Stimulated activated CD8-positive, alpha-beta memory T cell treated with anti-CD3 and anti-CD28 coated beads, Interleukin-4, amount 100 ng/mL, for 24 hours (primary cell): ENCODE measurements at places on chromosomes 5 and 9.
A peak's percentile ranks its signal among the peaks of the same experiment; 100 is the strongest.

- DNase-seq = no peak
Observed at GRCh38 chr5:93580927-93581445, at the start of gene NR2F1-AS1. Gene NR2F1-AS1 (minus strand): TSS chr5:93581219.

DNA sequence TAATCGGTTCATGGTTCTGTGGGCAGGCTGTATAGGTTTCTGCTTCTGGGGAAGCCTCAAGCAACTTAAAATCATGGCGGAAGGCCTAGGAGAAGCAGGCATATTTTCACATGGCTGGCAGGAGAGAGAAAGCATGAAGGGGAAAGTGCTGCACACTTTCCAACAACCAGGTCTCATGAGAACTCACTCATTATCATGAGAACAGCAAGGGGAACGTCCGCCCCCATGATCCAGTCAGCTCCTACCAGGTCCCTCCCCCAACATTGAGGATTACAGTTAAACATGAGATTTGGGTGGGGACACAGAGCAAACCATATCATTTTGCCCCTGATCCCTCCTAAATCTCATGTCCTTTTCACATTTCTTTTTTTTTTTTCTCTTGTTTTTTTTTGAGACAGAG lies 82.1 kb downstream of the EHMT1 start:
- DNase-seq = no peak

- no peak for DNase-seq
Observed at GRCh38 chr9:88574953-88575352, 40.0 kb downstream of the NXNL2 start.

GRCh38 chr9:112258106-112258505 lies 75.3 kb downstream of the PTBP3 start:
- no peak for DNase-seq

GRCh38 chr5:172452398-172453205 lies 1.7 kb downstream of the SH3PXD2B start:
- DNase-seq = no peak

GRCh38 chr5:132777209-132778069 lies at the start of gene SEPTIN8:
Gene SEPTIN8 (minus strand): TSS chr5:132777239. CDS start chr5:132777137, 102 bp downstream.
- peak; percentile 9 for DNase-seq

DNA sequence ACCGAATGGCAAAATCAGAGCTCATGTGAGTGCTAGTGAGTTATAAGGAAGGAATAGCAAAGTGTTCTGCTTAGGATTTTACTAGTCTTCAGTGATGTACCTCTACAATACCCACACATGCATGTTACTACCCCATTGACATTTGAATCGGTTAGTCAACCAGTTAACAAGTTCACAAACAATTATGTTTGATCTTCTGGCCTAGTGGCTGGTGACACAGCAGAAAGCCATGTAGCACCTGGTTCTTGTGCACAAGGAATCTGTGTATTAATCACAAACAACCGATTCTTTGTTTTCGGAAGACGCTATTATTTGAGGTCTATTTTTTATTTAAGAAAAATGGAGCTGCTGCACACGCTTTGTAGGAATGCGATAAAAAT lies 41.9 kb downstream of the NTRK2 start:
- no peak for DNase-seq

- DNase-seq = no peak
Observed at GRCh38 chr9:4812858-4813257, 20.1 kb downstream of the RCL1 start.

DNA sequence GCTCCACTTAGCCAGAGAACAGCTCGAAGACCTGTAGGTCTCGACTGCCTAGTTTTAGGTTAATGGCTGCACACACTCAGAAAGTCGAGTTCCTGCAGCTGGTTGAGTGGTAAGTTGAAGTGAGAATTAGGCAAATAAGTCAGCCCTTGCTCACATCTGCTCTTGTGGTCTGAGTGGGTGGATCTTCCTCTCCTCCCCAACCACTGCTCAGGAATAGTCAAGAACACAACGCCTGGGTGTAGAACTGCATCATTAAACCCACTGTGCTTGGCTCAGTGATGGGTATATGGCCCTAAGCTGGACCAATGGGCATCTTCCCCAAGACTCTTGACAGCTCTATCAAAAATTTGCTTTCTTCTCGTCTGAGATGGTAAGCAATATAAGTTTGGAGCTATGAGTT lies 20.9 kb upstream of the ADAM19 start:
- DNase-seq = no peak

GRCh38 chr5:79357398-79357797 lies 121.5 kb downstream of the JMY start:
- DNase-seq = no peak

DNA sequence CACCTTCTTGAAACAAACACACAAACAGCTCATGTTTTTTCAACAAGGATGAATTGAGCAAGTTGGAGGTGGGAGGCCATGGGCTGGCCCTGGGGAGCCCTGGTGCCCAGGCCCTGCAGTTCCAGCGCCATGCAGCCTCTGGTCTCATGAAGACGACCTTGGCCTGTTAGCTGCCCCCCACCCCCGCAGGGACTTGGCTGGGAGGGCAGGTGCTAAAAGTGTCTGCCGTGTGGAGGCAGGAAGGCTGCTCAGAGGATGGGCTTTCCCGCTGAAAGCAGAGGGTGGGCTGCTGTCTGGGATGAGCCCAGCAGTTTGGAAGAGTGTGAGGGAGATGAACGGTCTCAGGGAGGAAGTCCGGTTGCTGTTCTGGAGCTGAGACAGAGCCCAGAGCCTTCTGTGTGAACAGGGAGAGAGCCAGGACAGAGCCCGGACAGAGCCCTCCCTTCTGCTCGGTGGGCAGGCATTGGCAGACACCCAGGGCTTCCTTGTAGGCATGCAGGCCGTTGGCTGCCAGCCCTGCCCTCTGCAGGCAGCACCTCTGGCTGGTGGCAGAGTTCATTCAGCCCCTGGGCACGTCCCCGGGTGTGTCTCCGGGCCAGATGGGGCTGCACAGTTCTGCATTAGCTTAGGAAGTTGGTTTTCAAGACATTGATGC lies 18.7 kb downstream of the ROPN1L start:
- DNase-seq = no peak

DNA sequence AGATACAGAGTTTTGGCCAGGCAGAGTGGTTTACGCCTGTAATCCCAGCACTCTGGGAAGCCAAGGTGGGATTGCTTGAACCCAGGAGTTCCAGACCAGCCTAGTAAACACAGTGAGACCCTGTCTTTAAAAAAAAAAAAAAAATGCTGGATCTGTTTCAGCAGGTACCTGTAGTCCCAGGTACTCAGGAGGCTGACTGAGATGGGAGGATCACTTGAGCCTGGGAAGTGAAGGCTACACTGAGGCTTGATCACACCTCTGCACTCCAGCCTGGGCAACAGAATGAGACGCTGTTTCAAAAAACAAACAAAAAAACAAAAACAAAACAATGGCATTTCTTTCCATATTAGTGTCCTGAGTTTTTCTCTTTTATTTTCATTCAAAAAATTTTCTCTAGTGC lies 19.0 kb downstream of the UNC13B start:
- DNase-seq = no peak

- DNase-seq = no peak
Observed at GRCh38 chr9:2298217-2298616, 283.1 kb downstream of the SMARCA2 start.

DNA sequence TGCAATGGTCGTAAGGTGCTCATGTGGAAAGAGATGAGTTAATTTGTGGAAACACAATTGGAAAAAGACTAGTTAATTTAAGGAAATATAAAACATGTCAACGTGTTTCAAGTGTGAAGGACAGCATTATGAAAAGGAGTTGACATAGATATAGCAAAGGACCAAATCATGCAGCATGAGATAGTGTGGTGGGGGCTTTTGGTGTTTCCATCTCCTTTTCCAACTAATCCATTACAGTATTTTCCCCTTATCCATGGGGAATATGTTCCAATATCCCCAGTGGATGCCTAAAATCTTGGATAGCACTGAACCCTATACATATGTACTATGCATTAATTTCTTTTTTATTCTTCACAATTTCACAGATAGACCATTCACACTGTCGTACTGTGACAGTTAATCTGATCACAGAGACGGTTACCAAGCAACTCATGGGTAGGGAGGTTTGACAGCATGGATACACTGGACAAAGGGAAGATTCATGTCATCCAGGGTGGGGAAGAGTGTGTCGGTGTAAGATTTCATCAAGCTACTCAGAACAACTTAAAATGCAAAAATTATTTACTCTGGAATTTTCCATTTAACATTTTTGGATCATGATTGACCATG lies 238.6 kb downstream of the CDH12 start:
- no peak for DNase-seq

DNA sequence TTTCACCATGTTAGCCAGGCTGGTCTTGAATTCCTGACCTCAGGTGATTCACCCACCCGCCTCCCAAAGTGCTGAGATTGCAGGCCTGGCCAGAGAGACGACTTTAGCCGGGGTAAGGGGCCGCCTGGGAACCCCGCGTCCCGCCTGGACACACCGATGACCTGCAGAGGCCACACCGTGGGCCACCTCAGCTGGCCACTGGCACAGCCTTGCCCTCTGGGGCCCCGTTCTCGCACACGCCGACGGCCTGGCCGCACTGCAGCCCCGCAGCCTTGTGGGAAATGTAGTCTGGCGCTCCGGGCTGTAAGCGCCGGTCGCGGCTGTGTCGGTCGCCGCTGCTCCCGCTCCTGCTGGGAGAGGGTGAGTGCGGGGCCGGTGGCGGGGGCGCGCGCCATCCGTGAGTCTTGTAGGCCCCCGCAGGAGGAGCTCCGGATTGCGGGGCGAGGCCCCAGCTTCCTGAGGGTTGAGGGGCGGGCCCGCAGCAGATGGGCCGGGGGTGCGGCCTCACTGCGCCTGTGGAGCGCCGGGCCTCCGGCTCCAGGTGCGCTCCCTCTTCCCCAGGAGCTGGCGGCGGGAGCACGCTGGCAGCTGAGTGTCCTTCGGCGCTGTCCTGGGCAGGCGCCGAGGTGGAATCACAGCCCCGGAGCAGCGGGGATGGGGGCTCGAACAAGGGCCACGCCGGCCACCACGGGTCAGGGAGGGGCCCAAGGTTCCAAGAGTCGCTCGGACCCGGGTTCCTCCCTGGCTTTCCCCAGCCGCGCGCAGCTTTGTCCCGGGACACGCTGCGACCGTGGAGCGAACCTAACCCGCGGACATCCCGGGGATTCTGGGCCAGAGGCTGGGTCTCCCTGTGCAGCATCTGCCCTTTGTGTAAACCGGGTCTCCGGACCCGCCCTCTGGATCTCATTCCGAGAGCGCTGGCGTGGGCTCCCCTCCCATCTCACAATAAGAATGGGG lies at the start of gene ZFP2:
ZFP2 (plus strand) TSS at position 299 of the 957 bp plus-strand sequence. CDS start 35,401 bp downstream, outside the sequence.
- DNase-seq = no peak

- no peak for DNase-seq
Observed at GRCh38 chr5:2165615-2166305, 283.0 kb upstream of the IRX4 start.

GRCh38 chr5:34051374-34051980 lies 8.5 kb upstream of the C1QTNF3 start:
- DNase-seq = no peak

DNA sequence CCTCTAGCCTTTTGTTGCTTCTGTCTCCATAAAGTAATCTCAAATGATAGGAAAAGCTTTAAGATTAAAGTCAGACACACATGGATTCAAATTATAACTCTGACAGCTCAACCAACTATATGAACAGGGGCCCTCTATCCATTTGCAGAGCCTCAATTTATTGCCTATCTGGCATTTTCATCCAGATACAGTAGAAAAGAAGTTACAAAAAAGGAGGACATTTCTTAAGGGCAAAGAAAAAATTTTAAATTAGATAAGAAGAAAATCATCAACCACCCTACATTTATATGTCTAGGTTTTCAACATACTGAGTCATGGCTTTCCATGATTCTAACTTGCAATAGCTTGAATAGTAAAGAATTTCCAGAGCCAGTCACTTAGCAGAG lies 567.2 kb downstream of the CAAP1 start:
- DNase-seq = no peak

DNA sequence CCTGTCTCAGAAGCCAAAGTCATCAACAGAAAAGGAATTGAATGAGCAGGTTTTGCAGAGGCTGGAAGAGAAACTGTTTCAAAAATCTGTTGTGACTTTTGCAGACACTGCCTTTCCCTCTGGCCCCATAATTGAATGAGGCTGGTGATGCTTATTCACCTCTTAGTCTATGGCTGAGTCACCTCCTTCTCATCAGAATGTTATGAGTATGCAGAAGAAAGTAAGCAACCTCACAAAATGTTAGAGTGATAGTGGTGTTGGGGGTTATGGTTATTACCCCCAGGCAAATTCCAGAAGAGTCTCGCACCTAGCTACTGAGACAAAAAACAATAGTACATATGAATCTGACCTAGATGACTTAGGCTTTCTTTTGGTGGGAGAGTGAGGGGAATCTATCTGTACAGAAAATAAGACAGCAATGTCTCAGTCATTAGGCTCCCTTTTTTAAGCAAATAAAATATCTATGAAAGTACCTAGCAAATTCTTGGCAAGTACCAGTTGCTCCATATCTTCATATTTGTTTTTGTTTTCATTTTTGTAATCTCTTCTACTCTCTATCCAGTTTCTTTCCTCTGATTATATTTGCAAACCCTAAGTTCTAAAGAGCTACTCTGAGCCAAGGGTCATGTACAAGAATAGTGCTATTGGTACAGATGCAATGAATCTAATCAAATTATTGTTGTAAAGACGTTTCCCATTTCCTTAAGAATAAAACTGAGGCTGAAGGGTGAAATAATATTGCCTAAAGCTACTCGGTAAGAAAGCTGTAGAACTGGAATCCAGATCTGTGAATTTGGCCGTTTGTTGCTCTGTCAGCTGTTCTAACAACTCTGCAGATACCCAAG lies 498.1 kb upstream of the TNC start:
- DNase-seq = no peak

GRCh38 chr5:2755681-2756171 lies 4.2 kb upstream of the IRX2 start:
- DNase-seq = no peak

DNA sequence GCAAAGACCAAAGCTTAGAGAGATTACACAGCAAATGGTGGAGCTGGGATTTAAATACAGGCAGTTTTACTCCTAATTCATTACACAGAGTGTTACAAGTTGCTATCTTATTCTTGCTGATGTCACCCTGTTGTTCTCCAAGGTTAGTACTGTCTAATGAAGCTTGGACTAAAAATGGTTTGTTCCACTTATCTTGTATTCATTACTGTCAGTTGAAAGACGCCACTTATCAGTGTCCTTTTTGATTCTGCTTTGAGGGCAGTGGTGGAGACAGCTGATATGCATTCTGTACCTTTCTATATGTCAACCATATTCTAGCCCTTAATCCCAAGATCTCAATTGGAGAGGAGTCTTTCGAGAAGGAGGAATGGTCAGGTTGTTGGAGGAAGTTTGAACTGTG lies 14.0 kb upstream of the DENND4C start:
- DNase-seq = no peak

- no peak for DNase-seq
Observed at GRCh38 chr5:132130918-132131715, 57.5 kb downstream of the CSF2 start.

DNA sequence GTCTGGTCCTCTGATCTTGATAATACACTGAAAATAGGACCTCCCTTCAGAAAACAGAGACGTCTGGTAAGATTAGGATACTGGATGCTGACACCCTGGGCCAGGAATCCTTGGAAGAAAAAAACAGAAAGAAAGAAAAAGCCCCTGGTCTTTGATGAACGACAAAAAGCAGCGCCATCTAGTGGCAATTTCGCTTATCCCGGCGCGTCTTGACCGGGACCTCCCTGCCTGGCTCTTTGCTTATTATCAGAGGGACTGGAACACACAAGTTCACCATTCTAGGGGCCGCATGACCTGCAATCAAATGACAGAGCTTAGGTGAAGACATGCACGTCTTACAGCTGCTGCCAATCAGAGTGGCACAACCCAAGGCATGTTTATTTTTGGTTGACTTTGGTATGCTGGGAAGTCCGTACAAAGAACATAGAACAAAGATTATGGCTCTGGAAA lies 114.9 kb upstream of the NFIB start:
- DNase-seq = no peak

GRCh38 chr9:88712484-88712883 lies 177.5 kb downstream of the NXNL2 start:
- no peak for DNase-seq

GRCh38 chr5:94432499-94432898 lies 185.9 kb downstream of the KIAA0825 start:
- no peak for DNase-seq
